ENCODE measurements at places on chromosomes 7 and 10. TPM values are rescaled to one million over a fixed set of nuclear protein-coding genes. Genes with fewer than 3 reads are reported as not detected.

SLC26A3 gene
- not detected for total RNA-seq

ASB10 gene
- total RNA-seq: not detected

GJD4 gene
- total RNA-seq: not detected

PBLD gene
- 1.8 TPM for total RNA-seq

SSC4D gene
- total RNA-seq: 1.5 TPM

C7orf57 gene
- 0.28 TPM for total RNA-seq

AHR gene
- 18.4 TPM for total RNA-seq

SLK gene
- 59.3 TPM for total RNA-seq

ZNF488 gene
- total RNA-seq: 1.6 TPM

CD36 gene
- 0.20 TPM for total RNA-seq

SPOCK2 gene
- 0.27 TPM for total RNA-seq

RAMP3 gene
- total RNA-seq: not detected

VSIR gene
- total RNA-seq: 4.0 TPM

GRCh38 chr7:30567081-30567480 is 27.6 kb upstream of the GARS1 start:
- no peak for DNase-seq

DNA sequence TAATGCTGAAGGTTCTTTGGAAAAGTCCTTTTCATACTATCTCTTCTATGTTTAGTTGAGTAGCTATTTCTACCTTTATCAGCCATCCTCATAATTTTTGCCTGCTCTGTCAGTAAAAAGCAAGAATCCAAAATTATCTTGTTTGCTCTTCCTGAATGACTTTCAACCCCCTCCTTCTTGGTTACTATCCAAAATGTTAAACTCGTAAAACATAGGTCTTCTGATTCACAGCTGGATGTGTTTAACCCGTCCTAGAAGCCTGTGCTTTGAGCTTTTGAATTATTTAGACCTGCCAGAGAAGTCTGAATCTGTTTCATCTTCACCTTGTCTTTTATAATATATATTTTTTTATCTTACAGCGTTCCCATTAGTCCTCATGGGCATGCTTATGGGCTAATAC is 136.4 kb upstream of the MDFIC start:
- DNase-seq: no peak

GRCh38 chr10:79347894-79348639 is 798 bp downstream of the PPIF start:
- DNase-seq: peak; percentile 56

GRCh38 chr7:47578579-47579270 is 3.2 kb downstream of the TNS3 start:
- no peak for DNase-seq

GRCh38 chr7:21338728-21339164 is 89.1 kb upstream of the SP4 start:
- no peak for DNase-seq

GRCh38 chr10:43079856-43080255 is 3.0 kb downstream of the RET start:
- DNase-seq: no peak

DNA sequence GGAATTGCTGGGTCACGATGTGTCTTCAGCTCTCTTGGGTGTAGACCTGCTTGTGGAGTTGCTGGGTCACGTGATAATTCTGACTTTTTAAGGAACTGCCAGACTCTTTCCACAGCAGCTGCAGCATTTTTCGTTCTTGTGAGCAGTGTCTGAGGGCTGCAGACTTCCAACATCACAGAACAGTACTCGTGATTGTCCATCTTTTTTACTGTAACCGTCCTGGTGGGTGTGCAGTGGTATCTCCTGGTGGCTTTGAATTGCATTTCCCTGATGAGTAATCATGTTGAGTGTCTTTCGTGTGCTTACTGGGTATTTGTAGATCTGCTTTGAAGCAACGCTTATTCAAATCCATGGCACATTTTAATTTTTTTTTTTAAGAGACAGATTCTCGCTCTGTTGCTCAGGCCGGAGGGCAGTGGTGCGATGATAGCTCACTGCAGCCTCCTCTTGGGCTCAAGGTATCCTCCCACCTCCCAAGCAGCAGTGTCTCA is 22.7 kb downstream of the INPP5A start:
- no peak for DNase-seq

- peak; percentile 36 for DNase-seq
Observed at GRCh38 chr10:44752451-44753441, 158.4 kb upstream of the TMEM72 start.

GRCh38 chr10:113449006-113449695 is 103.7 kb upstream of the HABP2 start:
- DNase-seq: no peak

DNA sequence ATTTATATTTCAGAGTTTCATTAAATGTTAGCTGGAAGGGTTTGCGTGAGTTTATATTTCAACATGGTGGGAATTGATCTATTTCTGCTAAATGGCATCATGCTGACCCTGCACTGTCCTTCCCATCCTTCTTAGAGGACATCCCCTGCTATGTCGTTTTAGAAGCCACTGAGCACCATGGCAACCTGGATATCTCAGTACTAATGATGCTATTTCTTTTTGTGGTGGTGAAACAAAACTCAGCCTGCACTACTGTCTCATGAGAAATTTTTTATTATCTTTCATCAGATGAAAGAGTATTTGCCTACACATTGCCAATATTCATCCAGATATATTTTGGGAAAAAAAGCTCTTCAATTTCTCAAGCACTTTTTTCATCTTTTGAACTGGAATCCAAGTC is 12.1 kb downstream of the EPDR1 start:
- DNase-seq: no peak

- no peak for DNase-seq
Observed at GRCh38 chr10:293636-294035, 158.4 kb downstream of the ZMYND11 start.

DNA sequence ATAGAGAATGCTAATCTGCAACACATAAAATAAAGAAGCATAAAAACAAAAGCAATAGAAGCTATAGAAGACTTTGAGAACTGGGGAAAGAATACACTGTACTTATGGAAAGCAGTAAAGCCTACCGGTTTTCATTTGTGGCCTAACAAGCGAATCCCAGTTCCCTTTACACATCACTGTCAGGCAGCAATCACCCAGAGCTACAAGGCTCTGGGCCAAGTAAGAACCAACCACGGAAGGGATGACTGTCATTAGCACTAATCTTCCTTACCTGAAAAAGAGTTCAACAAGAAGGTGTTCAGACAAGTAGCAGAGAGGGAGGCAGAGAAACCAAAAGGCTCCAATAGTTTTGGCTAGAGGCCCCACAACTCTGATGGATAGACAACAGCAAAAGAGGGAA is 15.0 kb downstream of the CCDC6 start:
- no peak for DNase-seq

DNA sequence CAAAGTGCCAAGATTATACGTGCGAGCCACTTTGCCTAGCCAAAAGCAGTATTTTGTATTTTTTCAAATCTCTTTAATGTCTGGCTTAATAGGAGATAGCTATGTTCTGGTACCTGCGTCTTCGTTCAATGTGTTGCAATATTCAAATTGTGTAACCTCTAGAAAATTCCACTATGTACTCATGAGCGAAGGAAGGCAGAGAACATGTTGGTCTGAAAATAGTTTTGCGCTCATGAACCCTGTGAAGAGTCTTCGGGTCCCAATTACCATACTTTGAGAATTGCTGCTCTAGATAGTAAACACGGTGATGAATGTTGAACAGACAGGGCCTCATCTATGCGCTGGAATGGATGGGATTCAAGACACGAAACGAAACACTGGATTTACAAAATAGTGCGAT is 2.7 kb upstream of the SUV39H2 start:
- DNase-seq: no peak

- DNase-seq: no peak
Observed at GRCh38 chr10:61341008-61341407, 112.2 kb downstream of the TMEM26 start.

GRCh38 chr7:105187302-105188169 is 173.5 kb downstream of the KMT2E start:
- DNase-seq: peak; percentile 40

GRCh38 chr10:10911035-10911434 is 106.6 kb upstream of the CELF2 start:
- no peak for DNase-seq

- no peak for DNase-seq
Observed at GRCh38 chr7:144820552-144820951, 15.3 kb downstream of the TPK1 start.

DNA sequence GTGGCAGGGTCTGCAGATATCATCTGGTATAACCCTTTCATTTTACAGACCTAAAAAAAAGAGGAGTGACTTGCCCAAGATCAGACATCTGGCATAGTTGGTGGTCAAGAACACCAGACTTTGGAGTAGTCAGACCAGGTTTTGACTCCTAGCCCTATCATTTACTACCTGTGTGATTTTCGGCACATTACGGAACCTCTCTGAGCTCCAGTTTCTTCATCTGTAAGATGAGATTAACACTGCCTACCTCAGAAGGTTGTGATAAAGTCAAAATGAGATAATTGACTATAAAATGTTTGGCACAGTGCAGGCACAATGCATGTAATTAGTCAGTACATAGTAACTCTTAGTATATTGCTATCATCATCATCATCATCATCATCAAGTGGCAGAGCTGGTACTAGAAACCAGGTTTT is 1.2 kb downstream of the STRIP2 start:
- DNase-seq: no peak

DNA sequence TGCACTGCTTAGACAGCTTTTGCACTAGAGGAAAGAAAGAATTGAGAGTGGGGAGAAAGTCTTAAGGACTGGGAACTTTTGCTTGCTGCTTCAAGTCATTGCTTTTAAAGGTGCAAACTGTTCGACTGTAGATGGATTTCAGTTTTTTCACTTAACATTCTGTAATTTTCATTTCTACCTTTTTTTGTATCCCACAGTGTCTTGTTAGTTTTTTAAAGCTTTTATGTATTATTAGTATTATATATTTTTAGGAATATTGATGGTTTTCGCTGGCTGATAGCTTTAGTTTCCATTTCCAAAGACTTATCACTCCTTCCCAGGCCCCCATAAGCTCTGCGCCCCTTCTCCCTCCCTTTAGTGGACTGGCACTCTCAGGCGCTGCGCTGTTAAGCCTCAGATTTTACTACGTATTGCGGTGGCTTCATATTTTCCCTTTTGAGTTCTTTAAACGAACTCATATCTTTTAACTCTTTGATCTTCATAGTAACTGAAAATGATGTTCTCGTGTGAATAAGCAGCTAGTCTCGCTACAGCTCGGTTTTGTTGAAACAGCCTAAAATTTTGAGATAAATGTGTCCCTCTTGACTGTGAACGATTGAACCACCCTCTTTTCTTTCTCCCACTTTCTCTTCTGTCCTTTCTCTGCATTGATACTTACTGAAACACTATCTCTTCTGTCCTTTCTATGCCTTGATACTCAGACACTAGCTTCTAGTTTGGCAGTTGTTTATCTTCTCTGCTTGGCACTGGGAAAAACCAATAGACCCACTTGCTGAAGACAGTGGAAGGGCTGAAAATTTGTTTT is 2.5 kb upstream of the ETV1 start:
- DNase-seq: no peak

All from foreskin keratinocyte (primary cell).